ENCODE measurements at places on chromosomes 7 and 10.
A peak's percentile ranks its signal among the peaks of the same experiment; 100 is the strongest.

GRCh38 chr7:96188174-96188581, 133.7 kb downstream of the SLC25A13 start:
- DNase-seq = no peak

DNA sequence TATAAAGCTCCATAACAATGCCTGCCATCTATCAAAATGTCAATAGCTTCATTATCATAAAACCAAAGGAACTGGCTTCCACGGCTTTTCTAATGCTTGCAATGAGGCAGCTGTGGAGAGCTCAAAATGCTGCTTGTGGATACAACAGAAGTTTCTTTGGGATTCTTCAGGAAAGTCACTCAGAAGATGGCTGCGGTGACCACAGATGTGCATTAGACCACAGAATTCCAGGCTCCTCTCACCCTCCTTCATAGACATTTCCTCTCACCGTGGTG, 77.2 kb downstream of the CDCA7L start:
- DNase-seq = no peak

DNA sequence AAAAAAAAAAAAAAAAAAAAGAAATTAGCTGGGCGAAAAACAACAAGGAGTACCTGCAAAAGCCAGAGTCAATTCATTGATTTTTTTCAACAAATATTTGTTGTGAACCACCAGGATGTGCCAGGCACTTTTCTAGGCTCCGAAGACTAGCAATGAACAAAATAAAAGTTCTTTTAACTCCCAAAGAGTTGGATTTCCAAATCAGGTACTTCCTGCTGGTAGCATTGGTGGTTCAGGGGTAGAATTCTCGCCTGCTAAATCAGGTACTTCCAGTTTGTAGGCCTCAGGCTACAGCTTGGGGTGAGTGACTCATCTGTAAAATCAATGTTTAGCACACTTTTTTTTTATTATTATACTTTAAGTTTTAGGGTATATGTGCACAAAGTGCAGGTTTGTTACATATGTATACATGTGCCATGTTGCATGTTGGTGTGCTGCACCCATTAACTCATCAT, 10.9 kb downstream of the PPA1 start:
- no peak for DNase-seq

- no peak for DNase-seq
These were observed 101.3 kb downstream of the CPXM2 start for GRCh38 chr10:123790132-123790885.

DNA sequence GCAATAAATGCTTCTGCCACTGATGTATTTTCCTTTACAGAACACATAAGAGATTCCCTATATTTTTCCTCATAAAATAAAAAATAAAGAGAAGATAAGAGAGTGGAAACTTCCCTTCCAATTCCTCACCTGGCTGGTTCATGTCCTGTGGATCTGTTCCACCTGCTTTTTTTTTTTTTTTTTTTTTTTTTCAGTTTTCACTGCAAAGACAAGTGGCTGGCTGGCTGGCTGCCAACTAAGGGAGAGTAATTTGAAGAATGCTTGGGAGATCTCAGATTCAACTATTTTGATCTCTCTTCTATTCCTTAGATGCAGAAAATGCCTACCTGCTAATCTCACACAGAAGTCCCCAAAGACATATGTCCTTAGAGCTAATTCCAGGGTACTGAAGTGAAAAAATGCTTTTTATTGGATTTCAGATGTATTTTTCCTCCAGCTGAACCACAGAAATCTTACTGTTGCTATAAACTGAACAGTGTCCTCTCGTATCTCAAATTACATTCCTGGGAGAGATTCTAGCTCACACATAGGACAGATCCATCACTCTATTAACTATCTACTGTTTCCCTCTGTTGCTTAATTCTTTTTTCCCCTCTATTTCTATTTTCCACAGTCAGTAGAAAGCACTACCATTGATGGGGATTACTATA, 120.8 kb downstream of the NRCAM start:
- DNase-seq = no peak

- DNase-seq = no peak
These were observed 48.4 kb downstream of the TMEM26 start for GRCh38 chr10:61404751-61405150.

- no peak for DNase-seq
These were observed 181.6 kb upstream of the HDAC9 start for GRCh38 chr7:18313965-18314364.

GRCh38 chr7:99267481-99267840, 5.2 kb upstream of the MYH16 start:
- no peak for DNase-seq

- DNase-seq = no peak
These were observed 158.9 kb upstream of the AGR3 start for GRCh38 chr7:17040716-17041115.

DNA sequence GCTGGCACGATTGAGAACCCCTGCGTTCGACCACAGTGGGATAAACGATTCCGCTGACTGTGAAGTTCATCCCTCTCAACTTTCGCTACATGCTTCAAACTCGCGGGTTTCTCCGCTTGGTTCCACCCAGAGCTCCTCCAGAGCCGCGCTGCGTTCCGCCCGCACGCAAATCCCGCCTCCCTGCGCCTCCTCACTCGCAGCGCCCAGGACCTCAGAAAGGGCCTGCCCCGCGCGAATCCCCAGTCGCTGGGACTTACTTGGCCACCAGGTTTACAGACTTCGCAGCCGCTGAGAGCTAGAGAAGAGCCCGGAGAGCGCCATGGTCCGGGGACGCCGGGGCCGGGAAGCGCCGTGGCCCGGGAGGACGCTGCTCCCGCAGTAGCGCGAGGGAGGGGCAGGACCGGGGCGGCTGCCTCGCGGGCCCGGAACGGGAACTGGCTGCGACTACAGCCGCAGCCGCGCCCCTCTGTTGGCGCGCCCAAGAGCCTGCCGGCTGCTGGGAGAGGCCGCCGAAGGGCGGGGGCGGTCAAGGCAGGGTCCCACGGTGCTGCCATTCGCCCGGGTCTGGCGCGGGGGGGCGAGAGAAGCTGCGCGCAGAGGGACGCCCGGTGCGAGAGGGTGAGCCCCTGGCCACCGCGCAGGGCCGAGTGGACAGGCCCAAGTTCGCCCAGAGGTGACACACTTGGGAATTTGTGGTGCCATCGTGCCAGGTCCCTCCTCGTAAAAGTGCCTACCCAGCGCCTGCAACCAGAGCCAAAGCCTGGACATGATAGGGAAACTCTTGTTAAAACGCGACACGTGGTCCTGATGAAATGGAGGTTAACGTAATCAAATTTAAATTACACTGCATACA, at the start of gene NOD1:
Gene NOD1, minus strand, starts transcription at position 436 of the 853 bp plus-strand sequence. CDS start 21,863 bp downstream, outside the sequence.
- DNase-seq = peak; percentile 34

GRCh38 chr7:7131273-7131672, 51.1 kb upstream of the C1GALT1 start:
- DNase-seq = no peak

GRCh38 chr7:155807789-155808548, 4.3 kb downstream of the SHH start:
- no peak for DNase-seq

DNA sequence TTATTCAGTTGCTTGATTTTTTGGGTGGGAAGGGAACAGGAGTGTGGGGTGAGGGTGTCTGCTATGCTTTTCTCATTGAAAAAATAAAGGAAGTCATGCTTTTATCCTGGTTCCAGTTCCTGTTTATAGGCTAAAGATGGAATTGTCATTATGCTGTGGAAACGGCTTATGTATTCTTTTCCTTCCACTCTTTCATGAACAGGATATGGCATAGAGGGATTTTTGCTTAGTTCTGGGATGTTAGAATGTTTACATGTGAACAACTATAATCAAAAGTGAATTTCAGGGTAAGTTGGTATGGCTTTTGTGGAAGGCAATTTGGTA, 35.9 kb upstream of the PTPN12 start:
- DNase-seq = no peak

DNA sequence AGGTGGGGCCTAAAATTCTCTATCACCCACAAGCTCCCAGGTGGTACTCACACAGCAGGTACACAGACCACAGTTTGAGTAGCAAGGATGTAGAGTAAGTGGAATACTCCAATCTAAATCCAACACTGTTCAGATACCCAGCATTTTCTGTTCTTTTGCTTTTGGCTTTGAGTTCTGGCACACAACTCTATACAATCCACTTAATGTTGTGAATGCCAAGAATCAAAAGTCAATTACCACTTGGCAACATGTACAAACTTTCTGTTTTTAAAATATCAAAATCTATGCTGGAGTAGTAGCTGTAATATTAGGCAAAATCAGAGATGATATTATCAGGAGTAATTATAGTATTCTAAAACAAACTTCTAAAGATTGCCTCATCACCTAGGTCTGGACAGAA, 133.4 kb upstream of the LRRTM3 start:
- no peak for DNase-seq

- DNase-seq = no peak
These were observed 959 bp upstream of the ATRNL1 start for GRCh38 chr10:115092258-115092554.

DNA sequence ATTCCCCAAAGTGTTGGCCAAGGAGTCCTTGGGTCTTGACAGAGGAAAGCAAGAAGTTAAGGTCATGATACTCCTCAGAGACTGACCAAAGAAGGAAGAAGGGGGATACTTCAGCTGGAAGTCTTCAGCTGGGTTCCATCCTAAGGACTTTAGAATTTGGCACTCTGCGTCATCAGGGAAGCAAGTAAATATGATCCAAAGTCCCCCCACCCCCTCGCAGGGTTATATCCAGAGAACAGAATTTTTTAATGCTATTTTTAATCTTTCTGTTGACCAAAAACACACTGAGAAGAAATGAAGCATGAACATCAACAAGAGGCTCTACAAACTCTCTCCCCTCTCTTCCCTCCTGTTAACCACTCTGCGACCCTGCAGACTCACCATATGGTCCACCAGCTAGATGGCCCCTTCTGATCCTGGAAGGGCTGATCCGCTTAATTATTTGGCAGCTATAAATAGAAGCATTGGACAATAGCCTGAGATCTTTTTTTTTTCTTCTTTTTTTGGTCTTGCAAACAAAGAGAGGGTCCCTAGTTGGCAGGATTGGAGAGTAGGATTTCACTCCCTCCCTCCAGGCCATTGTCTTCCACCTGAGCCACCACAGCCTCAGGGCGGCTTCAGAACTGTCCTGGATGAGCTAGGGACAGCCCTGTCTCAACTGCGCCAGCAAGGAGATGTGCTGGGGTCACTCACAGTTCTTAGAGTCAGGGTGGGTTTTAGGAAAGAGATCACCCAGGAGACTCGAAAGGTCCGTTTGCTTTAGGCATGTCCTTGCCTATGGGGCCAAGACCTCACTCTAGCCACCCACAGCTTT, 196.0 kb downstream of the KCNMA1 start:
- no peak for DNase-seq

- DNase-seq = no peak
These were observed 87.0 kb downstream of the SH3PXD2A start for GRCh38 chr10:103768345-103768744.

DNA sequence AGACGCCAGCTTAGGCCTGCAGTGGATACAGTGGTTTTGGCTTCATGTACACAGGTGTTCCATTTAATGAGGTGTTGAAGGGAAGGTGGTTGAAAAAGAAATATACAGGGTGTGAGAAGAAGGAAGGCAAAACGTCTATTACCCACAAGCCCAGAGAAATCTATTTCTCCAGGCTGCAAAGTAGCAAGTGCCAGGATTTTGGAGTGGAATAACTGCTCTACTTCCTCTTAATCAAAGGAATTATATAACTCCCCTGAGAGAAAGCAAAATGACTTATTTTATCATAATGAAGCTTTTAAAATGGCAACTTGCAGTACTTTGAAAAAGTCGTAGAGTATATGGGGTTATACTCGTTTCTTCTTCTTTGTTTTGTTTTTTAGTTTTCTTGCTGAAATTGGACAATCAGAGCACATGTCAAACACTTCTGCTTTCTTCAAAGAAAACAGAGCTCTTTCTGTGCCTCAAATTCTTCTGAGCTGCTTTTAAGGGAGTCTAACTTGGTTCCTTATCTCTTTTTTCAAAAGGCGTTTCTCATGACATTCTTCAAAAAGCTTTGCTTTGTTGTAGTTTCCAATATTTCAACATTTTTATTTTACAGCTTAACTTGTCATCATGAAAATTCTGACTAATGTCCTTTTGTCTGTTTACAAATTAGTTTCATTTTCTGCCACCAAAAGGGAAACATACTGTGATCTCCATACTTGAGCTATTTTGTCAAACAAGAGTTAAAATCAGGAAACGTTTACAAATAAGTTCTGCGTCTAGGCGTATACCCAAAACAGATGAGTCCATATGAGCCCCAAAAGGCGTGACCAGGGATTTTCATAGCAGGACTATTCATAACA, 289.7 kb downstream of the FRMD4A start:
- no peak for DNase-seq

DNA sequence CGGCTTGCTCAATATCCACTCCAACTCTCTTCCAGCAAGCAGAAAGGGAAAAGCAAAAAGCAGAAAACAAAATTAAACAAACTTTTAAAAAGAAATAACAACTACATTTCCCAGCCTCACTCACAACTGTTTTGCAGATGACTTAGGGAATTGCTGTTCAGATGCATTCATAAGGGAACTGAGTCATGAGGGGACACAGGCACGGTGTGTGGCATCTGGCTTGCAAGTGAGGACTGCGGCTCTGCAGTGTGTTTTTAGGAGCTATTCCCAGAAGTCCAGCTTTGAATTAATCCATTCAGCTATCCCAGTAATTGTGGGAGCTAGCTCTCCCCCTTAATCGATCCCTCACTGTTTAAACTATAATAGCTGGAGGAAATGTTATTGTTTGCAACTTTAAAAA, 30.3 kb downstream of the PTN start:
- DNase-seq = no peak

GRCh38 chr7:2498708-2499107, 20.9 kb upstream of the LFNG start:
- DNase-seq = no peak

DNA sequence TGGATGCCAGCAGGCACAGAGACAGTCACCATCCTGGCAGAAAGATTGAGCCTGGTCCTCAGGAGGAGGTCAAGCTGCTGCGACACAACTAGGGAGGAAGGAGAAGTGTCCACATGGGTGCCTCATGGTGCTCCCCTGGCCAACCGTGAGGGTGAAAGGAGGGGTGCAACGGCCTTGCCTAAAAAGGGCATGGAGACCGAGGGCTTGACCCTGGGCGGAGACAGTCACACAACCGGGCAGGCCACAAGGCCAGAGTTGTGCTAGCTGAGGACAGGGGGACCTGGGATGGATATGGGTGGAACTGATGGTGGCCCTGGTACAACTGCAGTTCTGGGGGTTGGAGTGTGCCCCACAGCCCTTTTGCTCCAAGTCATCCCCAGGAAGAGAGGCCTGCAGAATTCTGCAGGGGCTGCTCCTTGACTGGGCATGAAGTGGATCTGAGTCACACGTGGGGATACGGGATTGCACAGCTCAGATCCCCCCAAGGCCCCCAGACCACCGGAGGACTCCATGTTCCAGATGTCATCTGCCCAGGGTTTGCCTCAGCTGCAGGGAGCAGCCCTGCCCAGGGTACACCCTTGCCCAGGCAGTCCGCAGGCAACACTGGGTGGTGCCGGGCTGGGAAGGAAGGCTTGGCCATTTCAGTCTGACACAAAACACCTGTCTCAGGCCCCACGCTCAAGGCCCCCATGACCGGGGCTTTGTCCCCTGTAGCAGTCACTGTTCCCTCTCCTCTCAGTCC, 602.3 kb upstream of the MGMT start:
- DNase-seq = no peak

DNA sequence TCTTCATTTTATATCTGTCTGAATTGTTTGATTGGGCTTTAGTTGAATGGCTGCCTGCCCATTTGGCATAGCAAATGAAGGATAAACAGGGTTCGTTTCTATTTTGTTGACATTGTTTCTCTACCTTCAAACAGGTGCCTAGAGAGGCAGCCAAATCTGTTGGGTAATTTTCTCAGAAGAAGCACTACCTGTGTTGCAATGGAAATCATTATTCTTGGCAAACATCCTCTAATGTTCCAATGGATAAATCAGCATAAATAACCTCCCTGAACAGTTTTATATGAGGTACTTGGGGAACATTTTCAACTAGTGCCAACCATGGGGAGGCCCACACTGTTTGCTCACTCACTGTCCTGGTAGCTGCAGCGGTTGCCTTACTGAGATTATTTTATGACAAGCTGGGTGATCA, 64.4 kb upstream of the PLPP4 start:
- no peak for DNase-seq
